Stimulated activated CD4-positive, alpha-beta T cell treated with anti-CD3 and anti-CD28 coated beads, Interleukin-12 subunit alpha, Interleukin-12 subunit beta, amount 100 ng/mL, for 4 hours (primary cell): ENCODE measurements at places on chromosomes 11 and 22.

GRCh38 chr11:40328890-40329614, 1130.4 kb downstream of the LRRC4C start:
- DNase-seq = no peak

GRCh38 chr11:83051760-83052671, 19.7 kb downstream of the RAB30 start:
- DNase-seq = no peak

DNA sequence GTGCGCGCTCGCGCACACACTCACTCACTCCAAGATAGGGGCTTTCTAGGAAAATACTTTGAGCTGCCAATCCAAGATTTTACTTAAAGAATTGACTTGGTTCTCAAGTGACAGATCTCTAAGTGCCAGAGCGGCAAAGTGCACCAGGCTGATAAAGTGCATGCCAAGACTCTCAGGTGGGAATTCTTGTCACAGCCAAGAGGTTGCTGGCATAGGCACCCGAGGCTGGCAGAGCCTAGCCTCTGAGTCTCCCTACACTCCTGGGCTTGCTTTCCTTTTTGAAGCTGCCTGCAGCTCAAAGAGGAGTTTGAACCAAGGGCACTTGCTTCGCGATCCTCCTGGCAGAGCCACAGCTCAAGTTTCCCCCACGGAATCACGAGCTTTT, 2.5 kb upstream of the ADM start:
- no peak for DNase-seq

GRCh38 chr22:47625013-47625385, 862.5 kb downstream of the TBC1D22A start:
- no peak for DNase-seq

- DNase-seq = no peak
These were observed 12.2 kb downstream of the LSP1 start for GRCh38 chr11:1864831-1865665.

DNA sequence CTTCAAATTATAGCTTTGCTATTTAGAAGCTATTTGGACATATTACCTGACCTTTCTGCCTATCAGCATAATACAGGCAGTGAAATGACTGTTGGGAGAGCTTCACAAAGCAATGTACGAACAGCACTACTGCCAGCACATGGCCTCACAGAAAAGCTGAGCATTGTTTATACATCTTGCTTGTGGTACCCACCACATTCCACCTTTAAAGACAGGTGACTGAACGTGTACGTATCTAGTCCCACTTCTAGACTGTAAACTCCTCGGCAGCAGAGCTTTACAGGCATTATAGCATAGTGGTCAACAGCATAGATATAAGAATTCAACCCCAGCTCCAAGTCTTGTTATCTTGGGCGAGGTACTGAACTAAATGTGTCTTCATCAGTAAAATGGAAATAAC, 1.6 kb downstream of the JOSD1 start:
- DNase-seq = no peak

DNA sequence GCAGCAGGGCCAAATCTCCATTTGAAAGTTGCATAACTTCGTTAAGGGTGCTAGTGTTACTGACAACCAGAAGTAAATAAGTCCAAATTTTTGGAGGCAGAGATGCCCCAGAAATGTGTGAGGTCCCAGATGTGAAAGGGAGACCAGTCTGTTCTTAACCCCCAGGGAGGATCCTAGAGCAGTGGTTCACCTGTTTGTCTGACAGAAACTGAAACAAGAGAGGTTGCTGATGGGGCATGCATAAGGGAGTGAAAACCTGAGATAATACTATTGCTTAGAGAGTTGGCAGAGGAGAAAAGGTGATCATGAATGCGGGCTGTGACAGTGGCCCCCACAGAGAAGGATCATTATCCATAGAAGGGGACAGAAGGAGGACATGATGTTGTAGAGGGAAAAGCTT, 3.8 kb downstream of the CBLIF start:
- no peak for DNase-seq

- no peak for DNase-seq
These were observed 59.4 kb downstream of the KCNA4 start for GRCh38 chr11:29957431-29957830.

GRCh38 chr22:22430111-22430820, 78.3 kb downstream of the ZNF280B start:
- no peak for DNase-seq

DNA sequence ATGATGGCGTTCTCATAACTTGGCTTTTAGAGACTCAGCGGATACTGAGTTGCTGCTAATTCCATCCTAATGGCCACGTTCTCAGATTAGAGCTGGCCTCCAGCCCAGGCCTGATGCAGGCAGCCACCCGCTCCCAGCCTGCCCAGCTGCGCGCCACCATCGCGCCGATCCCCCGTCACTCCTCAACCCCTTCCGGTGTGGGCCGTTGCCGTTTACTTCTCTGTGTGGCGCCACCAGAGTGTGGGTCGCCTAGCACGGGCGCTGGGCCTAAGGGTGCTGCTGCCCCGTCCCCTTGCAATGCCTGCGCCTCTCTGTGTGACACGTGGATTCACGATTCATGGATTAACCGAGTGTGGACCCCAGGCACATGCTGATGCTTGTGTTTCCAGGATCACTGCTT, 1116.0 kb downstream of the BRD1 start:
- DNase-seq = no peak

- no peak for DNase-seq
These were observed 247.3 kb upstream of the BLID start for GRCh38 chr11:122363296-122363695.

GRCh38 chr11:125559888-125560287, 9.4 kb upstream of the EI24 start:
- DNase-seq = no peak

DNA sequence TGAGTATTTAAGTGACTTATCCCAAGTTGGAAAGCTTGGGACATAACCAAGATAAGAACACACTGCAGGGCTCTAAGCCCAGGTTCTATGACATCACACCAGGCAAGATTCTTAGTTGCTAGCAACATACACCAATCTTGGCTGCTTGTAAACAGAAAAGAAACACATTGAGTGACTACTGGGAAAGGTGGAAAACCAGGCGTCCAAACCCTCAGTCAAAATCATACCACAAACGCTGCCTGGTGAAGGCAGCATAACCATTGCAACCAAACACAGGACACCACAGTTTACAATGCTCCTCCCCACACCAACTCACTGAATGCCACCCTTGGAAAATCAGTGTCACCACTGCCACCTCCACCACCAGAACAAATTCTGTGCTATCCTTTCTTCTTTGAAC, 379.9 kb downstream of the TTC28 start:
- DNase-seq = no peak

DNA sequence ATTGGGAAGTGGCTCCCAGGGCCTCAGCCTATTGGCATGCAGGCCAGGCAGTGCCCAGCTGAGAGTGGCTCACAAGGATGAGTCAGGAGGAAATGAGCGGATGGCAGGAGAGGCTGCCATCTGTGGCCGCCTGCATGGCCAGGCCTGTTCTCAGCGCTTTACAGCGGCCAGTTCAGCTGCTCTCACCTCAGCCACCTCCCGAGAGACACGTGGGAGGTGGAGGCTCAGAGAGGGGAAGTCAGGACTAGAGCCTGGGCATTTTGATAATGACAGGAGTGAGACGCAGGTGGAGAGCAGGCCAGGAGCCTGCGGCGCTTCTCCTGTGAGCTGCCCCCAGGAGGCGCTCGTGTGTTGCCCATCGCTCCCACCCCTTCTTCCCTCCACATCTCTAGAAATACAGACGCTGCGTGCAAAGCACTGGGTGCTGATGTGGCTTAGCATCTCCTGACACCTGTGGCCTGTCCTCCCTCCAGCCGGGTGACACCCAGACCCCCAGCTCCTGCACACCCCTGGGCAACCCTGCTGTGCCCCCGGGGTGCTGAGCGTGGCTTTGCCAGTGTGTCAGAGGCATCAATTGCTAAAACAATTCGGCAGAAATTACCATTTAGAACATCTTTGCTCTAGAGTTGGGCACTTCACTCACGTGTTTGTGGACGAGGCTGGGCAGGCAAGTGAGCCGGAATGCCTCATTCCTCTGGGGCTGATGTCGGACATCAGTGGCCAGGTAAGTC, 21.4 kb upstream of the PANX2 start:
- DNase-seq = peak; percentile 68

- DNase-seq = no peak
These were observed 4.6 kb downstream of the FGF4 start for GRCh38 chr11:69770540-69770939.

- DNase-seq = no peak
These were observed 41.5 kb upstream of the TP53I11 start for GRCh38 chr11:44992181-44992582.

- no peak for DNase-seq
These were observed 357.2 kb upstream of the SYN3 start for GRCh38 chr22:33415401-33415800.

- DNase-seq = no peak
These were observed 1.1 kb upstream of the PHLDB1 start for GRCh38 chr11:118606157-118606843.

GRCh38 chr11:116513278-116513823, 259.4 kb downstream of the BUD13 start:
- no peak for DNase-seq

GRCh38 chr11:104704146-104704830, 194.0 kb downstream of the CASP12 start:
- no peak for DNase-seq

DNA sequence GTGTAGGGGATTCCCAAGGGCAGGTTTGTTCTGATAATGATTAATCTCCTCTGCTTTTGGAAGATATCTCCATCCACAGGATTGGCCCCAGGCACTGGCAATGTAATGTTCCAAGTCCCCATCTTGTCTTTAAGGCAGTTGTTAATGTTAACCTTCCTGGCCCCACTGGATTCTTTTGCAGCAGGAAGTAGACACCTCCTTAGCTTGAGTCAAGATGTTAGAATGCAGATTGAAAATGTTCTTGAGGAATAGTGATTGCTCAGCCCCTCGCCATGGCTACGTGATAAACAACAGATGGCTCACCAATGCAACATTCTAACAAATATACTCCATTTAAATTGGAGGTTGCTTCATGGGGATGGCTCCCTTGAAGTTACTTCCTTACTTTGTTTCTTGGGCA, 7.3 kb downstream of the HEPHL1 start:
- no peak for DNase-seq

- DNase-seq = no peak
These were observed 20.6 kb downstream of the PARVA start for GRCh38 chr11:12397931-12398334.

GRCh38 chr11:73234471-73235181, 16.5 kb downstream of the P2RY2 start:
- no peak for DNase-seq

GRCh38 chr22:48650323-48651035, 1177.2 kb downstream of the BRD1 start:
- no peak for DNase-seq

- no peak for DNase-seq
These were observed 895 bp downstream of the TEAD1 start for GRCh38 chr11:12674936-12675696.

- DNase-seq = no peak
These were observed 648.8 kb downstream of the METTL15 start for GRCh38 chr11:28756977-28757376.

GRCh38 chr11:35583126-35583525, 35.1 kb upstream of the FJX1 start:
- no peak for DNase-seq

DNA sequence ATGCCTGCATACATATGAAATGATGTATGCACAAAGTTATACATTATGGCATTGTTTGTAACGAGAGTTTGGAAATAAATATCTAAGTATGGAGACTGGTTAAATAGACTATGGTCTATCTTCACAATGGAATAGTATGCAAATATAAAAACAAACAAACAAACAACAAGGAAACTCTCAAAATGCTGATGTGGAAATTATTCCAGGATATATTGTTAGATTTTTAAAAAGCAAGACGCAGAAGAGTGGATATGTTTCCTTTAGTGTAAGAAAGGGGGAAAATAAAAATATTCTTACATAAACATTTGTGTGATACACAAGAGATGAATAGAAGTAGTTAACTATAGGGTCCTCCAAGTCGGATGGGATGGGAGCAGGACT, 10.8 kb upstream of the CRKL start:
- no peak for DNase-seq

DNA sequence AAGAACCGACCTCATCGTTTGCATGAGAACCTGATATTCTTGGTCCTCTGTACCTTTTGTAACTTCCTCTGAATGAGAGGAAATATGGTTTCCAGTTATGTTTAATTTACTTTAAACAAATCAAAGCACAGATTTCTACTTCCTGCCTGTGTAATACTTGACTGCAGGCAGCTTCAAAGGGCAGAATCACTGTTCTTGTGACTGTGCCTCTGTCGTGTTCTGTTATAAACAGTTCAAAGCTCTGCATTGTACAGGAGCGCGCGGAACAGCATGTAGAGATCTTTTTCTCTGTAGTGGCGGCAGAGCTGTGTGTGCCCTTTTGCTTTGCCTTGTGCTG, 73.2 kb upstream of the CLDN5 start:
- DNase-seq = no peak
